Vein endothelial cell (primary cell): ENCODE measurements at places on chromosomes 13 and 19. TPM values are rescaled to one million over a fixed set of nuclear protein-coding genes. Genes with fewer than 3 reads are reported as not detected.

Gene IQCN
- 0.29 and 0.33 TPM in 2 replicates for total RNA-seq

Gene N4BP2L1
- total RNA-seq, result 0.98 and 1.6 TPM in 2 replicates

Gene PLVAP
- total RNA-seq, result 13.7 and 13.8 TPM in 2 replicates

Gene CACNG6
- 1.5 and 2.9 TPM in 2 replicates for total RNA-seq

Gene PROSER3
- 7.2 and 7.3 TPM in 2 replicates for total RNA-seq

Gene ATCAY
- total RNA-seq, result not detected in 2 replicates

Gene LAIR1
- not detected in 2 replicates for total RNA-seq

Gene B3GNT8
- total RNA-seq, result 5.1 and 5.9 TPM in 2 replicates

Gene CEACAM3
- not detected in 2 replicates for total RNA-seq

Gene RNF17
- total RNA-seq, result not detected in 2 replicates

Gene ZIC5
- under 0.01 TPM in 1 of 2 replicates, not detected in the other for total RNA-seq

Gene TJP3
- total RNA-seq, result not detected in 2 replicates
